Pancreas (tissue), 10 donors: ENCODE measurements at places on chromosomes 2 and 18. TPM values are rescaled to one million over a fixed set of nuclear protein-coding genes. Genes with fewer than 3 reads are reported as not detected.

Gene NAT8
- 0.09 TPM for polyA plus RNA-seq

Gene DOK6
- polyA plus RNA-seq = 0.19 TPM

GRCh38 chr2:11004199-11004598 is 92.5 kb downstream of the KCNF1 start:
- peaks cover 4% of the 10 kb centered on the region for H3K4me1 ChIP-seq
- DNase-seq = no peak
- no peak overlapping the region for H3K4me3 ChIP-seq
- H3K36me3 ChIP-seq = no peaks in the 10 kb centered on the region

GRCh38 chr2:55567298-55567697 is 47.8 kb downstream of the CFAP36 start:
- H3K4me1 ChIP-seq = no peaks in the 10 kb centered on the region
- H3K36me3 ChIP-seq = no peaks in the 10 kb centered on the region
- H3K27me3 ChIP-seq = no peaks in the 10 kb centered on the region
- no peak overlapping the region for H3K4me3 ChIP-seq
- no peak for DNase-seq

DNA sequence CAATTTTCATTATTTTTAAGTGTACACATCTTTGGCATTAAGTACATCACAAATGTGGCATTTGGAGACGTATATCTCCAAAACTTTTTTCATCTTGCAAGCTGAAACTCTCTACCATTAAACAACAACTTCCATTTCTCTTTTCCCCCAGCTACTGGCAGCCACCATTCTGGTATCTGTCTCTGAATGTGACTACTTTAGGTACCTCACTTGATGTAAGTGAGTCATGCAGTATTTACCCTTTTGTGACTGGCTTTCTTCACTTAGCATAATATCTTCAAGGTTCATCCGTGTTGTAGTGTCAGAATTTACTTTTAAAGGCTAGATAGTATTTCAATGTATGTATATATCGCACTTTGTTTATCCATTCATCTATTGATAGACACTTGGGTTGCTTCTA is 17.0 kb downstream of the BABAM2 start:
- no peaks in the 10 kb centered on the region for H3K27me3 ChIP-seq
- H3K27ac ChIP-seq = no peak overlapping the region
- no peak overlapping the region for H3K4me3 ChIP-seq
- H3K4me1 ChIP-seq = no peaks in the 10 kb centered on the region

- no peaks in the 10 kb centered on the region for H3K4me1 ChIP-seq
- no peaks in the 10 kb centered on the region for H3K27me3 ChIP-seq
- no peak overlapping the region for H3K27ac ChIP-seq
- no peak for DNase-seq
Measured at GRCh38 chr18:45071956-45072355, 391.3 kb downstream of the SETBP1 start.
